Left ventricle myocardium superior (tissue), 1 donor: ENCODE measurements at places on chromosomes 3 and 15. TPM values are rescaled to one million over a fixed set of nuclear protein-coding genes. Genes with fewer than 3 reads are reported as not detected.

GRCh38 chr15:43793647-43794046 is 1.5 kb downstream of the SERF2 start:
- DNase-seq, result no peak

DNA sequence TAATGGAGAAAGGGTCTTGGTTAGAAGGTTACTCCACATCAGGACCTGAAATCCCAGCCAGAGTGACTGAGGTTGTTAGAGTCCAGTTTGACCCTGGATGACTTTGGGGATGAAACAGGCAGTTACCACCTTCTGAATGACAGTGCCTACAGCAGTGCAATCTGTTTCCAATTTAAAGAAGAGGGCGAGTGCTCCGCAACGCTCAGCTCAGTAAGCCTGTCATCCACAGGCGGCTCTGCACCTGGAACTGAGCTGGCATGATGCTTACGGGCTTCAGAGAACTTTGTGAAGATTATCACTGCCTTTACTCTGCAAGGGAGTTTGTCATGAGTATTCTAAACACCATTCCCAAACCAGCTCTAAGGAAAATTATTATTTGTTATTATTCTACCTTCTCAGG is 127.7 kb upstream of the SLC24A5 start:
- DNase-seq, result no peak

DNA sequence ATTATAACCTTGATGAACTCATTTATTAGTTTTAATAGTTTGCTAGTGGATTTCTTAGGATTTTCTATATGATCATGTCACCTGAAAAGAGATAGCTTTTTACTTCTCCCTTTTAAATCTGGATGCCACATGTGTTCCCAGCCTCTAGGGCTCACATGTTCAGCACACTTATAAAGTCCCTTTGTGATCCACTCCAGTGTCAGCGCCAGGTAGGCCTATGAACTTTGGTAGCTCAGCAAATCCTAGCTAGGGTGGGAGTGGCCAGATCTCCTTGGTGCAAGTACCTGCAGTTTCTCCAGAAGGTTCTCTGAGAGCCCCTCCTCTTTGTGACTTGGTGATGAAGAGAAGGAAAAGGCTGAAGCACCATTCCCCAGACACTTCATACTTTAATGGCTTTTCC is 8.7 kb downstream of the FETUB start:
- no peak for DNase-seq

DNA sequence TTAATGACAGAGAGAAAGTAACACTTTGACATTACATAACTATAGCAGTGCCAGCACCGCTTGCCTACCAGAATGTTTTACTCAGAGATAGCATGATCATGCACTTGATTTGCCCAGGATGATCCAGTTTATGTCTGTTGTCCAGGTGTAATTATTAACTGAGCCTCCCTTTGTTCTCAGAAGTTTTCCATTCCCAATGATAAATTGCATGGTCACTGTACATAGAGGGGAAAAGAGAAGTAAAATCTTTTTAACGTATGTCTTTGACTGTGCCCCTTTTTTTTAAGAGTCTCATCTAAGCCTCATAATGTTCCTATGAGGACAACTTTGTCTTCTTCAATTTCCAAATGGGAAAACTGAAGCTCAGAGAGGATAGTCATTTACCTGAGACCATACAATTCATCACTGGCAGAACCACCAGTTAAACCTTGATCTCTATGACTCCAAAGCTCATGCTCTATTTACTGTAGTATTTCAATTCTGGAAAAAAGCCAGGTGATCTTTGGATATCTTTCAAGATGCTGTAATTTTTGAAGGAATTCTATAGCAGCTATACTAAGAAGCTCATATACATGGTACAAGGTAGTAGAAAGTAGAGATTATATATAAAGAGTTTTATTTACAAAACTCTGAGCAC is 25.1 kb downstream of the C3orf85 start:
- no peak for DNase-seq

DNA sequence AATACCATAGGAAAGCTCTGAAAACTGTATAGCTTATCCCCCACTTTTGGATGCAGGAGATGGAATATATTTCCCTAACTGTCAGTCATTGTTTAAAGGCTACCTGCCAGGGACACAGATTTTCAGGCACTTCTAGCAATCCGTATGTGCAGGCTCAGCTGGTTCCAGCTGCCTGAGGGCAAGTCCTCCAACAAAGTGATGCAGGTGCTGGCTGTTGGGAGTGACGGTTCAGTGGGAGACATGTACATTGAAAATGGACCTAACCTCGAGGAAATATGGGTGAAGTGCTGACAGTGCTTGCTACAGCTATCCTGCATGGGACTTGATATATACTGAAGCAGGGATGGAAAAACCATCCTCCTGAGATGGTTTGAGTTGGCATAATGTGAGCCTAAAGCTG is 153.1 kb upstream of the GAP43 start:
- no peak for DNase-seq

GRCh38 chr3:169362301-169362700 is 301.2 kb downstream of the MECOM start:
- no peak for DNase-seq

DNA sequence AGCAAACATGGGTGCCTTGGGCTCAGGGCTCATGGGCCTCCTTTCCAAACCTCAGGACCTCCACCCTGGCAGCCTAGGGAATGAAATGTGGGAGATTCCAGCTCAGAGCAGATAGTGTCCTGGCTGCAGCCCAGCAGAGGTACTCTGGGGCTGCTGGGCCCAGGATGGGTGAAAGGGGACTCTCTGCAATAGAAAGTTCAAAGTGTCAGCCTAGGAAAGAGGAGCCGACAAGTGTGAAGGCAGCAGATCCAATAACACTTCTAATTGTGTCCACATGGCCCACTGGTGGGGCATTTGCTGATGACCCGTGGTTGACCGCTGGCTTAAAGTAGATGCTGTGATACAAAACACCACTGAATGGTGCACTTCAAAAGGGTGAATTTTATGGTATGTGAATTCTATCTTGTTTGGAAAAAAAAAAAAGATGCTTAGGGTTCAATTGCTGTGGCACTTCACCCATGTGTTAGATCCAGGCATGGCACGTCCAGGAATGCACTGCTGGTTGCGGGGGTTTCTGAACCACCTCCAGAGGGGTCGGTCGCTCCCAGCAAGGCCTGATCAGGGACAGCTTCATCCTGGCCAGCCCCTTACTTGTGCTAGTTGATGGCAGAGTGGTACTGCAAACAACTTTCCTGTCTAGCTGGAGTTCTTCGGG is 20.9 kb downstream of the AMOTL2 start:
- DNase-seq, result no peak

DNA sequence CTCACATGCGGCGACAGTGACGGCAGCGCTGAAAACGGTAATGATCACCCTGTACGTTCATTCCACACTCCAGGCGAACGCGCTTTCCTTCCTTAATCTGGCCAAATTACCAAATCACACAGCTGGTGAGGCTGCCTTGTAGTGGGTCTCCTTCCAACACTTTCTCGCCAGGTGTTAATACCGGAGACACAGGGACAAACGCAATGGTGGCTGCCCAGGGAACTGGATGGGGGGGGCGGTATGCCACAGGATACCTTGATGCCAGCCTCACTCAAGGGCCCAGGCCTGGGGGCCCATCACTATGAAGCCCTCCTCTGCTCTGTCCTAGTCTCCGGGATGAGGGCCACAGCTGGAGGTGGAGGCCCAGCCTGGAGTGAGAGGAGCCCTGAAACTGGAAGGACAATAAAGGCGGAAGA is 1.4 kb upstream of the CAMK2N2 start:
- no peak for DNase-seq

Gene LRRC57
- total RNA-seq, result 14.0 TPM
